Mesenteric fat pad (tissue), 1 donor: ENCODE measurements at places on chromosomes 2 and 18. TPM values are rescaled to one million over a fixed set of nuclear protein-coding genes. Genes with fewer than 3 reads are reported as not detected.

C2orf92 gene
- total RNA-seq = 5.9 TPM

PIEZO2 gene
- 3.1 TPM for total RNA-seq

ATG4B gene
- total RNA-seq = 50.4 TPM

CRYGB gene
- total RNA-seq = not detected

DNA sequence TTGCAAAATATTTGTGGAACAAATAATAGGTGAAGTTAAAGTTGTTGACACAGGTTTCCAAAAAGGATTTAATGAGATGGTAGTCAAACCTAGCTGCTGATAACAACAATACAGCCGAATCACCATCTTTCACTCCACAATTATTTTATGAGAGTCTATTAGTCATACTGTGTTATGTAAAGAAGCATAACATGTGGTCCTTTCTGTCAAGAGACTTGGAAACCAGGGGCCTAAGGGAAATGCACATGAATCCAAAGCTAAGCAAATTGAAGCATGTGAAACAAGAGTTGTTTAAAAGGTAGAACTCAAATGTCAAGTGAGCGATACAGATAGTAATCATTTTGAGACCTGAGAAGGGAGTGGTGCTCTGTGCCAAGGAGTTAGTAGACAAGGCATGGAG lies 16.0 kb downstream of the CD28 start:
- DNase-seq = no peak

- DNase-seq = no peak
Observed at GRCh38 chr2:186422226-186422625, 63.8 kb upstream of the ZC3H15 start.

- DNase-seq = no peak
Observed at GRCh38 chr18:75034937-75035336, 174.0 kb downstream of the PTGR3 start.

GRCh38 chr2:238994432-238994831 lies 146.5 kb downstream of the TWIST2 start:
- DNase-seq = no peak

GRCh38 chr18:50162486-50163304 lies 32.3 kb downstream of the MYO5B start:
- DNase-seq = no peak

GRCh38 chr2:13662055-13662454 lies 945.3 kb downstream of the TRIB2 start:
- no peak for DNase-seq

GRCh38 chr2:66547887-66548286 lies 113.0 kb downstream of the MEIS1 start:
- no peak for DNase-seq

DNA sequence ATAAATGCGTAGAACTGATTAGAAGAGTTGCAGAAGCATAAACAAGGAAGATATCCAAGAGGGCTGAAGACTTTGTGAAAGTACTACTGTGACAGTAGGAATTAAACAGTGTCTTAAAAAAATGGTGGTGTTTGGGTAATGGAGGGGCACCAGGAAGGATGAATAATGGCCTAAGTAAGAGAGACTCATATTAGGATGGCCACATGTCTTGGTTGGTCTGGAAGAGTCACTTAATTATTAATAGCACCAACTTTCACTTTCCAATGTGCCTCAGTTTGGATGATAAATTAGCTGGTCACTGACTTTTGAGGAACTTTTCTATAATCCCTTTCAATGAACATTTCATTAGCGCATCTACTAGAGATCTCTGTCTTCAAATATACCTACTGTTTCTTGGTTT lies 372.2 kb downstream of the NYAP2 start:
- DNase-seq = no peak

DNA sequence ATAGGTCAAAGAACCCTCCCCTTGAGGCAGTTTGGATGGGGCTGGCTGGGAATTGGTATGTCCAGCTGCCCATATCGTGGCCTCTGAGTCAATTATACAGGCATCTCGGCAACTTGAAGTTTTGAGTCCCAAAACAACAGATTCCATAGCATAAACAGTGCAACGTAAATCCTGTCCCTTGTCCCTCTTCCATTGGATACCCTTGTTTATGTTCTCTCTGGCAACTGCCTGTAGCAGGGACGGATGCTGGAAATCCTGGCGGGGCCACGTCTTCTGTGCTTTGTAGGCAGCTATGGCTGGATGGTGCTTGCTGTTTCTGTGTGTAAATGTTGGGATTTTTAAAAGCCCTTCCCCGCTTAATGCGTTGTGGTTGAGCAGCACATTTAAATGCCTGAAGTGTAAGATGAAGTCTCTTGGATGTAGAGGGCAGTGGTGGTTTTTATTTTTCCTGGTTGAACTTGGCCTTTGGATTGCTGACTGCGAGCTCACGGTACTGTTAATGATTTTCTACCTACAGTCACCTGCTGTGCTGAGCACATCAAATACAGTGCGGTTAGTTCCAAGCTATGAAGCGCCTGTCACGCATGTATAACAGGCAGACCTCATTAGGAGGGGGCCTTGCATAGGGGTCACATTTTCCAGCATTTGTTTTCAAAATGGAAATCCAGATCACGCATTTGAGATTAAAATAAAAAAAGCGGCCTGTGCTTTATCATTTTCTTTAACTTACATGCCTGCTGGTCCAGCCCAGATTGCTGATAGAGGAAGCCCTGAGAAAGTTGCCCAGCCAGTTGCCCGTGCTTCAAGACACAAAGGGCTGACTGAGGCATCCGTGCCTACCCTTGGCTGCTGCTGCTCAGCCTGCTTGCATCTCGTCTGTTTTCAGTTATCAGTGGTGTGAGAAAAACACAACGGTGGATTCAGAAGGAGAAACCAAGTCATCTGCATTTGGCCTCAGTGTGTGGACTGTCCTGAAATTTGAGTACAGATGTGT lies 84.7 kb downstream of the NEDD4L start:
- DNase-seq = no peak

- DNase-seq = peak; percentile 71
Observed at GRCh38 chr2:128416806-128417205, 98.1 kb upstream of the HS6ST1 start.

- no peak for DNase-seq
Observed at GRCh38 chr18:32383050-32383819, 87.4 kb downstream of the GAREM1 start.

GRCh38 chr2:33354981-33355380 lies 121.5 kb upstream of the RASGRP3 start:
- DNase-seq = no peak

DNA sequence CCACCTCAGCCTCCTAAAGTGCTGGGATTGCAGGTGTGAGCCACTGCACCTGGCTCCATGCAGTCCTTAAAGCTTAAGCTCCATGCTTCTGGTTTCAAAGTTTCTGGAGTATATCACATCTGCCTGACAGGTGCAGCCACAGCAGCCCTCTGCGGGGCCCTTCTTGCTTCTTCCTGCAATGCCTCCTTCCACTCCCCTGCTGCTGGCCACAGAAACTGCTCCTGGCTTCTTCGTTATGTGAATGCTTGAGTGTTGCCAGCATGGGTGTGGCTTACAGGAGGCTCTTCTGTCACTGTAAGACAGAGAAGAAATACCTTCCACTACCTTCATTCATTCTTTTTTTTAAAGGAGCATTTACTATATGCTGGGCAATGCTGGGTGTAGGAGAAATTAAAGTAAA lies 10.1 kb upstream of the CCBE1 start:
- no peak for DNase-seq

GRCh38 chr2:66890166-66890742 lies 455.3 kb downstream of the MEIS1 start:
- DNase-seq = no peak

GRCh38 chr18:47323158-47323557 lies 71.7 kb upstream of the SKOR2 start:
- no peak for DNase-seq

DNA sequence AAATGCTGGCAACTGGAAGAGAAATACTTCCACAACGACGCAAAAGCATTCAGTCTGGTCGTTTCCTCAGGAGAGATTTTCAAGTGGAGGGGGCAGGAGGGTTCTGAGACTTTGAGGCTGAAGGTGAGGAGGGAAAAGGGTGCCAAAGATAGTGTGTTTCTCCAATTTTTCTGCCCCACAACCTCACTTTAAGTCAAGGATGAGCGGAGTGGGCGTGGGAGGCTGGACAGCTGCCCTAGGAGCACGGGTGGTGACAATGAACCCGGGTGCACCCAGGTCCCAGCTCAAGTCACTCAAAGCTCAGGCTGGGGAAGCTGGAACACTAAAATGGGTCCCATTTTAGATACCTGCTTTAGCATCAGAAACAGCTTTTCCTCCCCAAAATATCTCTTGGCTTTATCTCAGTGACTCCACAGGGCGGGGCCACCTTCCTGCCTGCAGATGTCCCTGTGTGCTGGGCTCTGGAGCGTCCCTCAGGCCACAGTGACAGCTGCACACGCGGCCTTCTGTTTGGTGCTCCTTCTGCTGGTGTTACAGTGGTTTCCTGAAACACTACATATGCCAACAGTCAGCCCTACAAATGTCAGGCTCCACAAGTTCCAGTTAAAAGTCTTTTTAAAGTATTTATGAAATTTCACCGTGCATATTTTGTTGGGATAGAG lies 1.4 kb upstream of the MBP start:
- DNase-seq = no peak

DNA sequence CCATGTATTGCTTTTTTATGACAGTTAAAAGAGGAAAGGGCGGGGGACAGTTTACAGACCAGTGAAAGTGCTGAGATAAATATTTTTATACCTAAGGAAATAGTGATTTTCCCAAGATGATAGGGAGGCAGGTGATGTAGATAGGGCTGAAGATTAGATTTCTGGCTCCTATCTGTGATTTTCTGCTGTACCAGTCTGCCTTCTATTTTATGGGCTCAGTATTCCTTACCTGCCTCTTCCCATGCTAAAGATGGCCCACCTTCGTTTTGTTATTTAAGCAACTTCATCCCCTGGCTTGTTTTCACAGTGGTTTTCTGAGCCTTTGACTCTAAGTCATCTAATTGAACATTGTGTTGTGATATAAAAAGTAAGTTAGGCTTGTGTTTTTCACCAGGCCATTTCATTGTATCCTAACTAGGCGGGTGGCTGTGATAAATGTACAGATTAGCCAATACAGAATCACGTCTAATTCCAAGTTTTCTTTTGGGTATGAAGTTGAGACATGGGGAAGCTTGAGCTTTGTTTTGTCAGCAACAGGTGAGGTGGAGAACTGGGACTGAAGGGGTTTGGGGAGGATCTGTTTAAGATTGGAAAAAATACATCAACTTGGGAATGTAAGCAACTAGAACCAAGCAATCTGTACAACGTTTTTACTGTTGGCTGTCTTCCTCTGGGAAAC lies 5.2 kb downstream of the RPL37A start:
- DNase-seq = no peak

- DNase-seq = no peak
Observed at GRCh38 chr2:127128445-127128904, 21.5 kb upstream of the BIN1 start.

DNA sequence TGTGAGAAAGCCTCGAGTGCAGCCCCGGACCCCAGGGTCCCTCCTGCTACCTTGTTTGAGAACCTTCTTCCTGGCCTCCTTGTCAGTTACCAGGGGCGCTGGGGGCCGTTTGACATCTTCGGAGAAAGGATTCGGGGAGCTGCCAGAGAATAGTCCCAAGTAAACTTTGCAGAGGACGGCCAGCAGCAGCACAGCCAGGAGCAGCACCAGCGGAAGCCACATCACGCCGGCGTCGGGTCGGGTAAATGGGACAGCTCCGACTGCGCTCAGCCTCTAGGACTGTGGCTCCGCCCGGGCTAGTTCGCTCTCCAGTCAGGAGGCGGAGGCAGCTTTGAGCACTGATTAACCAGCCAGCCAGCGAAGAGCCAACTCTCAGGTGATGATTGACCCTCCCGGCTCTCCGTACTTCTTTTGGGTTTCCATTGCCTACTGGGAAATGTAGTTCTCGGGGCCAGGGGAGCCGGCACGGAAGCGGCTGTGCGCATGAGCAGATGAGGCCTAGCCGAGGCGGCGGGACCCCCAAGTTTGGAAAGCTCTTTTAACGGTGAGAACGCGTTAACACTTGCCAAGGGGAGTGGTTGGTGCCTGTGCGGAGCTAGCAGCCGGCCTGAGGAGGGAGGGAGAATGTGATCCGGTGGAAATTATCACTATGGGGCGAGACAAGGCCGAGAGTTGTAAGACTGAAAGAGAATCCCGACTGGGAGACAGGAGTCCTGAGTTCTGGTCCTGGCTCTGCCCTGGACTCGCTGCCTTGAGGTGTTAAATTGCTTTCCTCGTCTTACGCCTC lies at the start of the genes ELMOD3 and RETSAT:
TSS of gene ELMOD3 (plus strand) at position 484 of the 787 bp plus-strand sequence. CDS start 2,430 bp downstream, outside the sequence.
TSS of gene RETSAT (minus strand) at position 243 of the 787 bp plus-strand sequence. CDS start at position 222, 21 bp downstream.
- peak; percentile 98 for DNase-seq

- no peak for DNase-seq
Observed at GRCh38 chr2:44751754-44752479, 189.6 kb upstream of the SIX3 start.

- DNase-seq = no peak
Observed at GRCh38 chr2:43538034-43538670, 57.7 kb downstream of the THADA start.
